ENCODE measurements at places on chromosomes 7 and 10. TPM values are rescaled to one million over a fixed set of nuclear protein-coding genes. Genes with fewer than 3 reads are reported as not detected.

DNA sequence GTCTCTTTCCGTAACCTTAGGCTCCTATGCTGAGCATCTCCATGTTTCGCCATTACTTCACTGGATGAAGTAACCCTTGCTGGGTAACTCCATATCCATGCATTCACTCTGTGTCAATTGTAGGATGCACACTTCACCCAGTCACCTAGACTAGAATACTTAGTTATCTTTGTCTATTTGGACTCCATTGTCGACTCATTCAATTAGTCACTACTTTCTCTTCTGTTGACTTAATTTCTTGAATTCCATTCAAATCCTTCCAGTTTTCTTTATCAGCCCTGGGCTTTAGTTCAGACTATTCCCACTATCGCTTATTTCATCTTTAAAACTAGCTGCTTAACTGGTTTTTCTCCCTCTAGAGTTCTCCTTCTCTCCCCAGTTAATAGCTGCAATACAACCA is 111.3 kb upstream of the TNS3 start:
- peak; percentile 52 for DNase-seq

DNA sequence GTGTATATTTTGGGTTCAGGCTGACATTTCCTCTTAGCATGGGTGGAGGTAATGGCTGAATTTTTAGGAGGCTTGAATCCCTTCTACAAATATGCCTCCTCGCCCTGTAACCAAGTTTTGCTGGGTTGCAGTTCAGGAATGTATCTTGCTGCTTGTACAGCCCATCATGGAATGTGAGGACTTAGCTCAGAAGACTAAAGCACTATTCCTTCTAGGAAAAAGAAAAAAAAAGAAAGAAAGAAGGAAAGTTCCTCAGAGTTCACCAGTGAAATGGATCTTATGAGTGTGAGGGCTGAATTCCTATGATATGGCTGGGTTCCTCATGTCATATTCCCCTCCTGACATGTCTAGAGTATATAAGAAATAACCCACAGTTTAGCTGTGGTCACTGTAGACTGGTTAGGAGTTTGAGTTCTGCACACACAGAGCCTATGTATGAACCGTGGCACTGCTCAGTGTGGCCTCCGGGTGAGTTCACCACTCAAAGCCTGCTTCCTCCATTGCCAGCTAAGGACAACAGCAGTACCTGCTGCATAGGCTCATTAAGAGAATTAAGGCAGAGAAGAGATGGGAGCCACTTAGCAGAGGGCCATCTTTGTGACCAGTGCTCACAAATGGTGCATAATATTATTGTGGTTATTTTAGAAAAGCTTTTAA is 114.0 kb downstream of the TACC2 start:
- no peak for DNase-seq

GRCh38 chr10:92265687-92266258 is 25.1 kb downstream of the CPEB3 start:
- no peak for DNase-seq

THSD7A gene
- total RNA-seq = 30.8 TPM

CNNM1 gene
- total RNA-seq = 1.6 TPM

GRCh38 chr7:41881331-41882130 is 178.6 kb upstream of the INHBA start:
- no peak for DNase-seq

GIMAP1 gene
- 4.9 TPM for total RNA-seq

- no peak for DNase-seq
These were observed 61.4 kb downstream of the AASS start for GRCh38 chr7:122082670-122083069.

KAZALD1 gene
- 27.0 TPM for total RNA-seq

GRCh38 chr10:44439239-44439957 is 54.5 kb upstream of the CXCL12 start:
- DNase-seq = no peak

DNA sequence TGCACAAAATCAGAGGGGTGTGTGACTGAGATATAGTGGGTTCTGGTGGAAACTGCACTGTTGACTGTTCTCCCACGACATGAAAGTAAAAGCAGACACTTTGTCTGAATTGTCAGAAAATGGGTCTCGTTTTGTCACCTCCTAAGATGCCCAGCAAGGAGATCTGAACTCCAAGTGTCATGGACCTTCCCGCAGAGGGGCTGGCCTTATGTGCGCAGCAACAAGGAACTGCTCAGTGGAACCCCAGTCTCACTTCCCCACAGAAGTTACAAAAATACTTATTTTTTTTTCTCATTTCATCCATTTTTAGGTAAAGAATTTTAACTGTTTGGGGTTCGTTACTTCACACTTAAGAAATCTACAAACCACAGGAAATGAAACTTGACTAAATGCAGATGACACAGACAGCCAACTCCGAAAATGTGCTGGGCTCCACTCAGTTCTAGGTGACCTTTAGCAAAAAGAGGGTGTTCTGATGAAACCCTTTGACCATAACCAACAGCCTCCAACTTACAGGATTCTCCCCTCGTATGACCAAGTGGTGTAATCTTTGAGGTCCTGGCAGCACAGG is 115.0 kb downstream of the FAM107B start:
- no peak for DNase-seq

LRRC61 gene
- total RNA-seq = 3.7 TPM

FLNC gene
- 136 TPM for total RNA-seq

- DNase-seq = no peak
These were observed 220.6 kb downstream of the ADRA2A start for GRCh38 chr10:111297351-111297848.

GRCh38 chr10:96306516-96306915 is 2.3 kb downstream of the DNTT start:
- DNase-seq = no peak

- DNase-seq = no peak
These were observed 170.8 kb upstream of the HABP2 start for GRCh38 chr10:113381981-113382509.

CYP3A5 gene
- 29.9 TPM for total RNA-seq

- no peak for DNase-seq
These were observed 5.3 kb downstream of the BMI1 start for GRCh38 chr10:22326145-22326702.

DNA sequence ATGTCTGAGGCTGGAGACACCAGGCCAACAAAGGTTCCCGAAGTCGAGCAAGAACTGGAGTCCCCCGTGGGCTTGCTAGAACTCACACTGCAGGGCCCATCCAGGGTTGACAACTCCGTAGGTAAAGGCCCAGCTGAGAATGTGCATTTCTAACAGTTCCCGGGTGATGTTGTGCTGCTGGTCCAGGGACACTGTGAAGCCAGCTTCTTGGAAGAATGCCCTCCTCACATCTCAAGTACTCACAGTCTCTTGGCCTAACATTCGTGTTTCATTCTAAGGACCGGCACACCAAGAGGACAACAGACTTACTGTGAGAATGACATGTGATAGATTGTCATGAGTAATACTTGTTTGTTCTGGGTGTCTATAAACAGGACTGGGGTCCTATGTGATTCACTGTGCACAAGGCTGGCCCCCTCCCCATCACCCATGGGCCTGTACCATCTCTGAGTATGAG is 682.3 kb upstream of the IGFBP3 start:
- DNase-seq = no peak

OR6V1 gene
- total RNA-seq = not detected

EDRF1 gene
- 58.6 TPM for total RNA-seq
